ENCODE measurements at places on chromosomes 4 and X.

DNA sequence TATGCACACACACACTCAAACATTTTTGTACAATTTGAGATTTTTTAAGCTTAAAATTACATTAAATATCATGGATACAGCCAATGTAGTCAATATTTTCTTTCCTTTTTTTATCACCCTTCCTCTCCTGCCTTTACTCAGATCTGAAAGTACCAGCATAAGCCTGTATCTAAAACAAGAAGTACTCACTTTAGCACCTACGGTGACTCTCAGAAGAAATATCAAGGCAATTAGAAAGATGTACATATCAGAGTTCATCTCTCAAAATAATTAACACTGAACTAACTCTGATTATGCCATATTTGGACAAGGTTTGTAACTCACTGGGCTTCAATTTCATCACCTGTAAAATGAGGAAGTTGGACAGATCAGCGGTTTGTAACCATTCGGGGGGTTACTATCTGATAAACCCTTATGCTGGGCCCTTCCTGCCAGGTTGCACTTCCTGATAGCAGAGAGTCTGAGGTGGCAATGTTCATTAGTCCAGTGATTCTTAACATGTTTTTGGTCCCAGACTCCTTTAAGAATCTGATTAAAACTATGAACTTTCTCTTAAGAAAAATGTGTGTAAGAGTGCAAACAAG is 5.7 kb upstream of the GPR174 start:
- H3K27ac ChIP-seq = no peak overlapping the region
- no peaks in the 10 kb centered on the region for H3K36me3 ChIP-seq
- no peak for DNase-seq
- H3K4me3 ChIP-seq = no peak overlapping the region
- no peaks in the 10 kb centered on the region for H3K4me1 ChIP-seq

- no peak overlapping the region for H3K4me3 ChIP-seq
- H3K36me3 ChIP-seq = no peaks in the 10 kb centered on the region
Measured at GRCh38 chrX:149207518-149207917, 297.6 kb downstream of the IDS start.

- peaks cover 49% of the 10 kb centered on the region for H3K36me3 ChIP-seq
- H3K4me3 ChIP-seq = no peak overlapping the region
- no peak overlapping the region for H3K27ac ChIP-seq
Measured at GRCh38 chr4:183242291-183242690, 77.8 kb downstream of the CLDN22 start.

DNA sequence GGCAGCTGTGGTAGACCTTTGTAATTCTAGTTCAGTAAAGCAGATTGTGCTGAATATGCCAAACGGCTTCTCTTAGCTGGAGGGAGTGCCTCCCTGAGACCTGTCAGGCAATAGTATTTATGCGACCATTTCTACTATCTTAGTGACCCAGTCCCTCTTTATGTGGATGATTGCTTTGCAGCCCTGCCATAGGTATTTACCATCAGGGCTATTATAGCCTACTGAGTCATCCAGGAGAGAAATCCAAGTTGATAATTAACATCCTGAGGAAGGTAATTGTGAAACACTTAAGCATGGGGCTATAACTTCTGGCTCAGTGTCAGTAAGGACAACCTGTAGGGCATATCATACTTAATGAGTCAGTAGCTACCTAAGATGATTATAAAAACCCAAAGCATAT is 103.9 kb upstream of the MAOA start:
- no peaks in the 10 kb centered on the region for H3K36me3 ChIP-seq
- no peak overlapping the region for H3K4me3 ChIP-seq
- H3K4me1 ChIP-seq = no peaks in the 10 kb centered on the region

- DNase-seq = no peak
- peaks cover 82% of the 10 kb centered on the region for H3K4me1 ChIP-seq
- H3K27me3 ChIP-seq = no peaks in the 10 kb centered on the region
Measured at GRCh38 chr4:158811216-158811540, 42.4 kb downstream of the FNIP2 start.
